Activated T-helper 9 cell treated with anti-CD3 and anti-CD28 coated beads, Interleukin-2, amount 50 U/mL, for 16 hours (primary cell): ENCODE measurements at places on chromosomes 1 and 21.

GRCh38 chr21:31218830-31219608, 125.0 kb downstream of the TIAM1 start:
- DNase-seq = no peak

DNA sequence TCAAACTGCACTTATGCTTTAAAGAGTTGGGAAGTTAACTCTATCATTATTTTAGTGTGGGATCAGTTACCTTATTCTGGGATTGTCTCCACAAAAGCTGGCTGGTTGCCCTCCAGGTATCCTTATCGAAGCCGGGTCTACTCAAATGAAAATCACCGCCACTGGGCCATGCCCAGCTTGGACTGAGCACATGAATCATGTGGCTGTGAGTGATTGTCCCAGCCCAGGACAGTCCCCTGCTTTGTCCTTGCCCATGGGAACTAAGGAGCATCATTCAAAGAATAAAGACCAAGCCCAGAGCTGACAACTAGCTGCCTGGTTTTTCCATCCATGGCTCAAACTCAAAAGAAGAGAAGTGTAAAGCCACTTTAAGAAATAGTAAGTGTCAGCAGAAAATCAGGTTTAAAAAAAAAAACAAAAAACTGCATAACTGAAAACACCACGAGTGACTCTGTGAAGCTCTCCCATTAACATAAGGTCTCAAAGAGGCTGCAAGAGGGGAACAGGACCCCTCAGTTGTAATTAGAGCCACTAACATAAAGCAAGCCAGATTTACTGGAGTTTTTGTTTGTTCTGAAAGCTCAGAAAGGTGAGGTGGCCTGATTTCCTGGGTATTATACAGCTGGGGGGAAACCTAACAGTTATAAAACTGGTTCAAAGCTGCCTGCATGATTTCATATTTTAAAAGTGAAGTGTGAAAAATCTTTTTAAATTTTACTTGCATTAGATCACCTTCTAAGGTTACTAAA, 91.5 kb downstream of the KIF14 start:
- no peak for DNase-seq

DNA sequence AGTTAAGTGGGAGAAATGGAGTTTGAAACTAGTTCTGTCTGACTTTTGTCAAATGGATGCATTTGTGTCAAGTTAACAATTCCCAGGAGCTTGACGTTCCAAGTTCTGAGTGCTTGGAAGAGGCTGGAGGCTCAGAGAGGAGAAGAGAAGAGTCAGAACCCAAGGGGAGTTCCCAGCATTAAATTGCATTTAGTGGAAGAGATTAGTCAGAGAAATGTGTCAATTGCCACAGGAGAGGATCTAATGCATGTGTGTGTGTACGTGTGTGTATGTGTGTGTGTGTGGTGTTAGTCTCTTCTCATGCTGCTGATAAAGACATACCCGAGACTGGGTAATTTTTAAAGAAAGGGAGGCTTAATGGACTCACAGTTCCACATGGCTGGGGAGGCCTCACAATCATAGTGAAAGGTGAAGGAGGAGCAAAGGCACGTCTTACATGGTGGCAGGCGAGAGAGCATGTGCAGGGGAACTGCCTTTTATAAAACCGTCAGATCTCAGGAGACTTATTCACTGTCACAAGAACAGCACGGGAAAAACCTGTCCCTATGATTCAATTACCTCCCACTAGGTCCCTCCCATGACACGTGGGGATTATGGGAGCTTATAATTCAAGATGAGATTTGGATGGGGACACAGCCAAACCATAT, 101.5 kb upstream of the TMEM51 start:
- DNase-seq = no peak

DNA sequence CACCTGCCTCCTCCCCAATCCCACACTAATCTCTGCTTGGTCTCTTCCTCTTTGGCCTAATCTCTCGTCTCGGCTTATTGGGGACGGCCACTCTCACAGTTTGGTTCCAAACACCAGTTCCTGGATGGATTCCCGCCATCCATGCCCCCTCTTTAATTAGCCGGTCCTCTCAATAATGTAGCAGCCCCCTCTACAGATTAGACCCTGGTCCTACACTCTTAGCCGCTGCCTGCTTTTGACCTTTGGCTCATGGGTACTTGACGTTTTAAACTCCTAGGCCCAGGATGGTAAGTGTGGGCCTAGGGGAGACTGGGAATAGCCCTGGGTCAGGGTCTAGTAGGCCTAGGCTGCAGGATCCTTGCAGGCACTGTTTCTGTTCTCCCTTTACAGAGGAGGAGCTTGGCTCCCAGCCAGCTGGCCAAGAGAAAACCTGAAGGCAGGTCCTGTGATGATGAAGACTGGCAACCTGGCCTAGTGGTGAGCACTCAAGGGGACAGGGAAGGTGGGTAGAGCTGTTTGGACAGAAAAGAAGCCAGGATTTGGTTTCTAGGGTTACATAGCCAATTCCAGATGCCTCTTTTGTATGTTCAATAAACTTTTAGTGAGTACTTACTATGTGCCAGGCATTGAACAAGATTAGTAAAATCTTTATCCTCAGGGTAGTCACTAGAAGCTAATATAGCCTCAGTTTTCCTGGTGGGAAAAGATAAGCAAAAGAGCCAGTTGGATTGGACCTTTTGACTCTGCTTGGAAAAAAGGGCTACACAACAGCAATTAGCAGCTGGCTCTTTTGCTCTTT, 758 bp downstream of the RAD54L start:
- DNase-seq = no peak

- DNase-seq = no peak
Observed at GRCh38 chr1:153793973-153794615, 18.9 kb downstream of the SLC27A3 start.

DNA sequence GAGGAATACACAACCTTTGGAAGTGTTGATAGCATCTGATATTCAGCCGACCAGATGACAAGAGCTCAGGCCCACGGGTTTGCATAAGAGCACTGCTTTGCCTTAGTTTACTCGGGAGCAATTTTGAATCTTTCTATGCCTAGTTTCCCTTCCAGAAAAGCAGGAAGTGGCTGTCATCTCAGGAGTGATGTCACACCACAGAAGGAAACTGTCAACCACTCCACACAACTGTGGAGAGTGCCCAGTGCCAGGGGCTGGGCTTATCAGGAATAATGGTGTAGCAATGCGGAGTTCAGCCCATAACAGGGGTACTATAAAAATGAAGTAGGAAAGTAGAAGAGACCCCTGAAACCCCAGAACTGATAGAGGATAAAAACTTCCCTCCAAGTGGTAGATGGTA, 28.4 kb downstream of the NTPCR start:
- DNase-seq = no peak

DNA sequence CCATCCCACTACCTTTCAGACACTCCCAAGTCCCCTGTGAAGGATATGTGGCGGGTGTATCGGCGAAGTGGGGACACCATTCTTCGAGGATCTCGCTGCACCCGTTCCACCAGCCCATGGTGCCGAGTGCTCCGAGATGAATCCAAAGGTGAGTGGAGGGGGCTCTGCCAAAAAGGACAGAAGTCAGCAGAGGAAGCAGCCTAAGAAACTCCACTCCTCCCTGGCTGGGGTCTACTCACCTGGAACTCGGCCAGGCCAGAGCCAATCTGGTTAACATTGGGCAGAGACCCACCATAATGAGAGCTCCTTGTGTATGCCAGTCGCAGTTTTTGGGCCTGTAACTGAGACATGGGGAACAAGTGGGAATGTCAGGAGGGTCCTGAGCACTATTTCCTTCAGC, 3.6 kb downstream of the CRTC2 start:
- DNase-seq = no peak

GRCh38 chr1:62672029-62672428, 16.2 kb downstream of the DOCK7 start:
- DNase-seq = no peak

GRCh38 chr1:170032531-170033280, 41.8 kb downstream of the KIFAP3 start:
- DNase-seq = no peak

DNA sequence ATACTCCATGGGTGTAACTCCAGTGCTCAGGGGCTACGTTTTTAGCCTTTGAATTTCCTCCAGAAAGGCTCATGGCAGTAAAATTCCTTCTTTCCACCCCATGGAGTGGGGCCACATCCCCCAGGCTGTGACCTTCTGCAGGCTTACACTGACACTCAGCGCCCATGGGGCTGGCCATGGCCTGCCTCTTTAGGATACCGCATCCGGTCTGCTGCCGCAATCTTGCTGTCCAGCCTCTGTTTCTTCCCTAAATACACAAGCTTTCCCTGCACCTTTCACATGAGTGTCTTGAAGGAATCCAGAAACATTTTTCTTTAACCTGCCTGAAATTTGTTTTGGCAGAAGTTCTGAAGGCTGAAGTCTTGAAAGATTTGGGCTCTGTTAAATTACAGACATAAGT, 170.5 kb downstream of the NTMT2 start:
- no peak for DNase-seq

DNA sequence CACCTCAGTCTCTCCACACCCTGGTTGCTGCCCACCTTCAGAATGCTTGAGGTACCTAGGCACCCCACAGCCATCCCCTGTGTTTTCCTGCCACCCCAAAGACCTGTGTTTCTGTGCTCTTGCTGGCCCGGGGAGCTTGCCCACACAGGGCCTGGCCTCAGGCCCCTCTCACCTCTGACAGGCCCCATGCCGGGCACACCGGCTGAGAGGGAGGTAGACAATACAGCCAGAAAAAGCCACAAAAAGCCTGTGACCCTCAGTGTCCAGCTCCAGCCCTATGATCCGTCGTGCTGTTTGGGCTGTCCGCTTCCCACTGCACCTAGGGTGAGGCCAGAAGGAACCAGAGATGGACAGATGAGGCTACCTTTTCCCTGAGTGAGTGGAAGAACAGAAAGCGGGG, 11.4 kb downstream of the SEMA6C start:
- DNase-seq = no peak

DNA sequence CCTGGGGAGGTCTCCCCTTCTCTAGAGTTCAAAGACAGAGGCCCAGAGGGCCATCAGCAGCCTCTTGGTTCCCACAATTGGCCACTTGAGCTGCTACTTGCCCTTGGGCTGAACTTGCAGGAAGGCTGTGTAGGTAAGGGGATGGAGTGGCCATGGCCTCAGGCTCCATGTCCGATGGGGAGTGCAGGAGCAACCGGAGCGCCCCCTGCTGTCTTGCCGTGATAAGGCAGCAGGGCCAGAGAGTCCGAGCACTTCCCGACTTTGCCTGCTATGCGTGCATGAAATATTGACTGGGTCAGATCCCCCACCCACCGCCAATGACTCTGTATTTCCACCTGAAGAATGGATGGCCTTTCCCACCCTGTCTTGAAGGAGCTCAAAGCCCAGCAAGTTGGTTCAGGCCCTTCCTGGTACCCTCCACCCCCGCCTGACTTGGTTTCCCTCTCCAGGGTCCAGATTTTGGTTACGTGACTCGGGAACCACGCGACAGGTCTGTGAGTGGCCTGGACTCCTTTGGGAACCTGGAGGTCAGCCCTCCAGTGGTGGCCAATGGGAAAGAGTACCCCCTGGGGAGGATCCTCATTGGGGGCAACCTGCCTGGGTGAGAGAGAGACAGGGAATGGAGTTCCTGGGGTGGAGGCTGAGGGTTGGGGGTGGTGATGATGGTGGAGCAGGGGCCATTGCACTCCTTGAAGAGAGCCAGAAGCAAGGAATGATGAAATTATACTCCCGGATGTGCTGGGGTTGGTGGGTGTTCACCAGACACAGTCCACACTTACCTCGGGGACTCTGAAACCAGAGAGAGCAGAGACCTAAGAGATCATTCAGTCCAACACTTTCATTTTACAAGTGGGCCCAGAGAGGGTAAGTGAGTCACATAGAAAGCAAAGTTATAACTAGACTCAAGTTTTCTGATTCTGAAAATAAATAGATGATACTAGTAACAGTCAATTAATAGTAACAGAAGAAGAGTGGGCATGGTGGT, 25.6 kb downstream of the PADI3 start:
- no peak for DNase-seq

GRCh38 chr1:172453153-172453545, 9.3 kb upstream of the PIGC start:
- no peak for DNase-seq

GRCh38 chr1:5304702-5305101, 650.3 kb downstream of the AJAP1 start:
- DNase-seq = no peak

- DNase-seq = no peak
Observed at GRCh38 chr21:37983336-37984095, 67.3 kb upstream of the KCNJ6 start.

GRCh38 chr1:151838222-151839081, 1.2 kb downstream of the C2CD4D start:
- DNase-seq = peak; percentile 43

DNA sequence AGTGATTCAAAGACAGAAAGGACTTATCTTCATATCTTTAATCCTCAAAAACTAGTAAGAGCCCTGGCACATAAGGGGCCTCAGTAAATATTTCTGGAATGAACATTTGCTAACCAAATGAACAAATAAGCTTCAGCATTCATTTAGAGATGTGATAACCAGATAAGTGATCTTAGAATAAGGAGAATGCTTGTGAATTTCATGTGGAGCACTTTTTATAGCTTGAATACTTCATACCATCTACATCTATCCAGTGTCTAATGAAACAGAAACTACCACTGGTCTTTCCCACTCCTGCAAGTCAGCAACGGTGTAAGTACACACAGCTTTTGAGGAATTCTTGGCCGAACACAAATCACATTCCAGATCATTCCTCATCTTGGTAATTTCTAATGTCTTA, 38.5 kb downstream of the EDEM3 start:
- no peak for DNase-seq

GRCh38 chr1:110524311-110525248, 5.6 kb upstream of the KCNA10 start:
- peak; percentile 20 for DNase-seq

DNA sequence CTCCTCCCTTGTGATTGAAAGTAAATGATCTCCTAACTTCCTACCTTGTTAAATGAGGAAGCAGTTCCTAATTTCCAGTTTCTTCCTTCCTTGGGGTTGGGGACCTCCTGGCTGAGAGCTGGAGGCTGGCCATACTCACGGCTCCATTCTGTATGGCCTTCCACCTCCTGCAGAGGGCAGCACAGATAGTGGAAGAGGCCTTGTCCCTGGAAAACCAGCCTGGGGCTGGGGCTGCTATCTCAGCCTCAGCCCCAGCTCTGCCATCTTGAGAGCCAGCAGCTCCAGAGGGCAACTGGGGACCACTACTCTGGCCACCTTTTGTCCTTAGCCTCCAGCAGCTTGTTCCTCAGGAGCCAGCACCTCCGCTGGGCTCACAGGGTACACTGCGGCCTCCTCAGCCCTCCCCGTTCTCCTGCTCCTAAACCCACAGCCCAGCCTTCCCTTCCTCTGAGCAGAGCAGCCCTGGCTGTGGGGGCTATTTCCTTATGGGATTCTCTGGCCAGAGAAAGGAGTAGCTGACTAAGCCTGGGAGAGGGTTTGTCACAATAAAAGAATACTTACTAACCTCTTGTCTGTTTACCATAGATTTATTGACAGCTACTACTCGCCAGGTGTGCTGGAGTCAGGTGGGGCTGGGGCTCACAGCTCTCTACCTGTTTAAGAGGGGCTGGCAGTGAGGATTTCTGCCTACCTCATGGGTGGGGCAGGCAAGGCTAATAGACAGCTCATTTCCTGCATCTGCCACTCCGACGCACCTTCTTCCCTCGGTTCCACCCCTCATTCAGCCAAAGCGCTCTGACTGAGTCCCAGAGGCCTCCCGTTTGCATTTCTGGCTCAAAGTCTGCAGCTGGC, 6.3 kb downstream of the TMEM234 start:
- DNase-seq = peak; percentile 42
